AG09309 (cell line): ENCODE measurements at places on chromosomes 7 and 10.

DNA sequence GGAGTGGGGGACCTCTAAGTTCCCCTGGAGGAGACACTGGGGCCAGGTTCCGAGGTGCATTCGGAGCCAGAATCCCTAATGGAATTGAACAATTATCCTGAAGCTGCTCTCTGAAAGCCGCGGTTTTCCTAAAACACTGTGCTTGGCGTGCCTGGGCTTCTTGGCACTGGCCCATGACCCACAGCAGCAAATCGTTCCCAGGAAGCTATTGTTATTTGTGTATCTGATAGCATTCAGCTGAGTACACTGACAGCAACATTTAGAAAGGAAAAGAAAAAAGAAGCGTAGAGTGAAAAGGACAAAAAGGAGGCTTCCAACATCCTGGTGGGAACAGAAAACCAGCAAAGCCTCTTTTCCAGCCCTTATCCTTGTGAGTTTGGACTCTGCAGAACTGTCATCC, 339.8 kb downstream of the FRMD4A start:
- no peak for DNase-seq

GRCh38 chr7:102291916-102292267, 5.2 kb downstream of the SH2B2 start:
- no peak for DNase-seq

DNA sequence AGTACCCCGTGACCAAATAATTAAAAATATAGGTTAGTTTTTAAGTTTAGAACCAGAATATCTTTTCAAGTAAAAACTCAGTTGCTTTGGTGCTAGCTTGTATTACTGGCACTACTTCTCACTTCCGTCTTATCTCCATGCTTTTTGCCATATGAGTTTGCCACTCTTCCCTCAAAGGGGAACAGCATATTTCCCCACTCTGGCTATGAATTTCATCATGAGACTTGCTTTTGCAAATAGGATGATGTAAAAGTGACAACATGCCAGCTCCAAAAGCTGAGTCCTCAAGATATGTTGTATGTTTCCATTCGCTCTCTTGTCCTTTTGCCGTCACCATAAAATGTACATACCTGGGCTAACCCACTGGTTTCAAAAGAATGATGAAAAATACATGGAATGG, 178.1 kb upstream of the SEMA3A start:
- DNase-seq = no peak

DNA sequence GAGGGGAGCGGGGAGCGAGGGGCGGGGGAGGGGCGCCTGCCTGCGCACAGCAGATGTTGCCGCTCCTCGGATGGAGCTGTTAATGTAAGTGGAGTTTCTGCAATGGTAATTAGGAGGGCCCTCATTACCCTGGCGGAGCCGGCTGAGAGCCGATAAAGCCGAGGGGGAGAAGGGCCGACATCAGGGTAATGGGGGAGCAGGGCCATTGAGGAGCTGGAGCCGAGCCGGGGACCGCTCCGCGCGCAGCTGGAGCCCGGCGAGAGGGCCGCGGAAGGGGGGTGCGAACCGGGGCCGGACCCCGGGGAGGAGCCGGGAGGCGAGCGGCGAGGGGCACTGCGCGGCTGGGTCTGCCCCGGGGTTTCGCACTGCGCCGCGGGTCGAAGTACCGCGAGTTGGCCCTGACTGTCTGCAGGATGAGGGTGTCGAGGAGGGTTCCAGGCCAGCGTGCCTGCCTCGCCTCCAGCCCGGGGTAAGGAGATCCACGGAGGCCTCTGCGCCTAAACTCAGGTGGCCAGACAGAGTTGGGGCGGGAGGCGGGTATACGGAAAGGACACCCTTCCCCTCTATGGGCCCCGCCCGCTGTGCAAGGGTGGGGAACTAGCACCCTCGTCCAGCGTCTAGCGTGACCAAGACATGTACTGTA, 55.0 kb upstream of the LBX1 start:
- no peak for DNase-seq

DNA sequence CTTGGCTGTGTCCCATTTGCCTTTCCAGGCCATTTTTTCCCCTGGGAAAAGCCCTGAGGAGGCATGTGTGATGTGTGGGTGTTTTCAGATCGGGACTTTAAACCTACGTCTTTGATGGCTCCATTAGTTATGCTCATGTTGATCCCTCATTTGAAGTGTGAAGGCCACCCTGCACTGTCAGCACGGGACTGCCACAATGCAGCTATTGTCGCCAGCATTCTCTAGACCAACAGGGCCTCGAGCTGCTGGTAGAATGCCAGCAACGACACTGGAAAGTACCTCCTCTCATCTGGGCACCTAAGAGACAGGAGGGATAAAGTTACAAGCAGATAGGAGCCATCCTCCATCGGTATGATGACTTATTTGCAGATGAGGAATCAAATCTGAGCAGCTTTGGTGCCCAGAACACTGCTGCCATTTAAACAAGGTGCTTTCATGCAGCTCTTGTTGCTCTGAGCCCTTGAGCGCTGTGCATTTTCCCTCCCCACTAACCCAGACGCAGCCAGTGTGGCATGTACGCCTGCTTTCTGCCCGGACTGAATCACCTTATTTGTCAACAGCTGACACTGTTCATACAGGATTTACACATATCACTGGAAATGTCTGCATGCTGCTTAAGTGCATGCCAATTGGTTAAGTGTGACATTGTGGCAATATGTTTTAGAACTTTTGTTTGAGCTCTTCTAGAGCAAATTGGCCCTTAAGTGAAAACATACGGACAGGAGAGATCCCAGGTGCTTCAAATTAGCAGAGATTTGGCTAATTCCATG, 175.0 kb upstream of the PITRM1 start:
- DNase-seq = no peak
